Esophagus muscularis mucosa (tissue), 4 donors: ENCODE measurements at places on chromosomes 7 and 10. TPM values are rescaled to one million over a fixed set of nuclear protein-coding genes. Genes with fewer than 3 reads are reported as not detected.

PRTFDC1 gene
- total RNA-seq = 8.3 TPM

DNA sequence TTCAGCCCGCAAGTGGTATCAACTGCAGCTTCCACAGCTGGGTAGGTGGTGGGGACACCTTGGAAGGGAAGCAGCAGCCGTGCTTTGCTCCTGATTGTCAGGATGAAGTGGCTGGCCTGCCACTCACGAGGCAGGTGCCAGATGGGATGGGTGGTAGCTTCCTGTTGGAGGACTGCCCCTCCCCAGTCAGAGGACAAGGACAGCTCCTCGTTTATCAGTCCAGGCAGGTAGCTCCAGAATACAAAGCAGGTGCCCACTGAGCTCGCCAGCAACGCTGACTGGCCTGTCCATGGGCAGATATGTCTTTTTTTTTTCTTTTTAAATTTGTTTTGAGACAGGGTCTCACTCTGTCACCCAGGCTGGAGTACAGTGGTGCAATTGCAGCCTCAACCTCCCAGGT, 431.3 kb downstream of the GALNT17 start:
- DNase-seq = no peak

CALHM1 gene
- total RNA-seq = not detected

GRCh38 chr10:117530791-117531190, 11.8 kb upstream of the EMX2 start:
- no peak for DNase-seq

PLEKHS1 gene
- total RNA-seq = not detected

- no peak for DNase-seq
These were observed 31.7 kb downstream of the GPR22 start for GRCh38 chr7:107501593-107501992.

SUN3 gene
- total RNA-seq = not detected

GRCh38 chr7:18855796-18856195, 261.6 kb downstream of the TWIST1 start:
- no peak for DNase-seq

- no peak for DNase-seq
These were observed 968 bp downstream of the NOLC1 start for GRCh38 chr10:102153093-102153620.

DNA sequence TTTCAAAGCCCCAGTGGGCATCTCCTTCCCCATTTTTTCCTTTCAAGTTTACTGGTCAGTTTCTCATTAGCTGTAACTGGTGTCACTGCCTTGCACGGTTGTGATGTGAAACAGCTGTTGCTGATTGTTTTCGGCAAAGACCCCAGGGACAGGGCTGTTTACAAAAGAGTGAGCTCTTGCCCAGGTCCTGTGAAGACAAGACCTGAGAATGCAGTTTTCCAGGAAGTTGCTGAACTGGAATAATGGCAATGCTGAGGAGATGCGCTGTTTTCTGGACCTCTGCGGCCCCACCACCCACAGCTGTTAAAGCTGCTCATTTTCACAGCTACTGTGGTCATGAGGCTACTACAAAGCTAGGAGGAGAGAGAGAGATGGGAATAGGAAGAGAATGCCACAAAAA, 116.6 kb upstream of the RSU1 start:
- DNase-seq = no peak

GRCh38 chr10:119138346-119139306, 26.9 kb downstream of the SFXN4 start:
- no peak for DNase-seq

CUBN gene
- 4.6 TPM for total RNA-seq

CRTAC1 gene
- 8.7 TPM for total RNA-seq

DNA sequence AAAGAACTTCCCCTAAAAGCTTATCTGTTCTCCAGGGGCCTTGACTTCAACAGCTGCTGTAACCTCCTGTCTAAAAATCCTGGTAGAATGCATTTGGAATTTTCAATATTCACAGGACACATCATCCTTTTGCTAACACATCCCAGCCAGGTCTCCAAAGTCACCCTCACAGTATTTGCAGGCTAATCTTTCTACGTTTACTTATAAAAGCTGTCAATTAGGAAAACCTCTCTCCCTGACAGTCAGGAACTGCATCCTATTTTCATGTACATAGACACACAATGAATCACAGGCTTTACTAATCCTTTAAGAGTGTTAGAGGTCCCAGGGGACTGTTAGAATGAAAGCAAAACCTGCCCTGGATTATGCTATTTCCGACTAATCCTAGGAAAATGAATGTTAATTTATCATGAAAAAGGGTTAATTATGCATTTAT, 102.2 kb downstream of the GFRA1 start:
- DNase-seq = no peak
